ENCODE measurements at places on chromosomes 4 and X.

DNA sequence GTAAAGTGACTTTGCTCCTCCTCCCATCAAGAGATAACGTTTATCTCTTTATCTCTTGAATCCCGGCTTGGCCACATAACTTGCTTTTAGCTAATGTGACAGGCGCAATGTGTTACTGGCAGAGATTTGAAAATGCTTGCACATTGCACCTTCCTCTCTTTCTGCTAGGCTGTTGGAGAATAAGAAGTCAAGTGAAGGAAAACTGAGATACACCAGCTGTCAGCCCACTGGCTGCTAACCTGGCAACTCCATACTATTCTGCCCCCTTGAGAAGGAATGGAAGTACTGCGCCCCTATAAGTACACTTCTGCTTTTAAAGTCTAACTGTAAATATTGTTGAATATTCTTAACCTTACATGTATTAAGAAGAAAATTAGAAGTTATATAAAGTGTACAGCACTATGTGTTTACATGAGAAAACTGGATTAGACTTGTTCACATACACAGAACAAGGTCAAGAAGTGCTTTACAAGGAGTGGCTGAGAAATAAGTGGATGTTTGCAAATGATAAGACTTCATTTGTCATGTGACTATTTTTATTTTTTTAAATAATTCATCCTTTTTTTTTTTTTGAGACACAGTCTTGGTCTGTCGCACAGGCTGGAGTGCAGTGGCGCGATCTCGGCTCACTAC is 424.5 kb upstream of the CTSO start:
- DNase-seq = no peak

DNA sequence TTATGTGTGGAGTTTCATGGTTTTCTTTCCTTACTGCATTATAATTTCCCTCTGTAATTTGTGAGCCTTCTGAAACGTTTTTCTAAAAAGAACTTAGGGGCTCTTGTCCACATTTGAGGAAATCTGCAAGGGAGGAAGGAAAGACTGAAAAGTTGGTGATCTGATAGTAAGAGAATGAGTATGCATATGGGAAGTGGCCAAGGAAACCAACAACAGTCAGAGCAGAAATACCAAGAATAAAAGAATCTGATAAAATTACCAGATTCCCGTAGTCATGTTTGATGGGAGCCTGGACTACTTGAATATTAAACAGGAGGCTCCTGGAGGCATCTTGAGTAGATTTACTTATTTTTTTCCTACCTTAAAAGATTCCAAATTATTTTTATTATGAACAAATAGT is 50.1 kb downstream of the MEPE start:
- no peak for DNase-seq

DNA sequence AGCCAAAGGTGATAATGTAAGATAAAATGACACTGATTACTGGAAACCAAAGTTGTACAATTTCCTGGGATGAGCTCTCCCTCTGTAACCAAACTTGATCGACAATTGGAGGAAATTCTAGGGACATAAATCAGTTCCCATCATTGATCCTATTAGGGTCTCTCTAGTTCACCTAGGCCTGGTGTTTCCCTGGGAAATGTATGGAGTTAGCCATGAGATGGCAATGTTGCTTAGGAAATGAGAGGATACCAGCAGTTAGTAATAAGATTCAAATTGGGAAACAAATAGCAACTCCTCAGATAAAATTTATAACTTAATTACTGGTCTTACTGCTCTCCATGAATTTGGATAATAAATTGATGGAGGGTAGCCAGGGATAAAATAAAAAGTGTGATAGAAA is 52.2 kb downstream of the SPATA18 start:
- no peak for DNase-seq

GRCh38 chr4:11312389-11312788 is 116.3 kb downstream of the HS3ST1 start:
- DNase-seq = no peak

GRCh38 chrX:14489437-14489836 is 39.9 kb upstream of the GLRA2 start:
- DNase-seq = no peak

- DNase-seq = no peak
Observed at GRCh38 chr4:77273412-77273811, 116.4 kb downstream of the CCNG2 start.

GRCh38 chr4:176964116-176964691 is 171.5 kb upstream of the VEGFC start:
- no peak for DNase-seq

GRCh38 chr4:37445023-37445422 is 200.5 kb downstream of the NWD2 start:
- DNase-seq = no peak

GRCh38 chr4:575281-576141 is 584 bp downstream of the TMEM271 start:
- no peak for DNase-seq

GRCh38 chr4:52588097-52588496 is 71.0 kb downstream of the USP46 start:
- no peak for DNase-seq

- DNase-seq = no peak
Observed at GRCh38 chr4:16472537-16472936, 246.3 kb upstream of the TAPT1 start.

GRCh38 chr4:109009909-109010308 is 247.1 kb upstream of the ETNPPL start:
- no peak for DNase-seq
